NCI-H69 (cell line): ENCODE measurements at places on chromosomes 16 and 17.

- no peak for DNase-seq
These were observed 394 bp upstream of the PRM3 start for GRCh38 chr16:11273721-11274324.

- no peak for DNase-seq
These were observed 3.7 kb downstream of the CRISPLD2 start for GRCh38 chr16:84823484-84823883.

DNA sequence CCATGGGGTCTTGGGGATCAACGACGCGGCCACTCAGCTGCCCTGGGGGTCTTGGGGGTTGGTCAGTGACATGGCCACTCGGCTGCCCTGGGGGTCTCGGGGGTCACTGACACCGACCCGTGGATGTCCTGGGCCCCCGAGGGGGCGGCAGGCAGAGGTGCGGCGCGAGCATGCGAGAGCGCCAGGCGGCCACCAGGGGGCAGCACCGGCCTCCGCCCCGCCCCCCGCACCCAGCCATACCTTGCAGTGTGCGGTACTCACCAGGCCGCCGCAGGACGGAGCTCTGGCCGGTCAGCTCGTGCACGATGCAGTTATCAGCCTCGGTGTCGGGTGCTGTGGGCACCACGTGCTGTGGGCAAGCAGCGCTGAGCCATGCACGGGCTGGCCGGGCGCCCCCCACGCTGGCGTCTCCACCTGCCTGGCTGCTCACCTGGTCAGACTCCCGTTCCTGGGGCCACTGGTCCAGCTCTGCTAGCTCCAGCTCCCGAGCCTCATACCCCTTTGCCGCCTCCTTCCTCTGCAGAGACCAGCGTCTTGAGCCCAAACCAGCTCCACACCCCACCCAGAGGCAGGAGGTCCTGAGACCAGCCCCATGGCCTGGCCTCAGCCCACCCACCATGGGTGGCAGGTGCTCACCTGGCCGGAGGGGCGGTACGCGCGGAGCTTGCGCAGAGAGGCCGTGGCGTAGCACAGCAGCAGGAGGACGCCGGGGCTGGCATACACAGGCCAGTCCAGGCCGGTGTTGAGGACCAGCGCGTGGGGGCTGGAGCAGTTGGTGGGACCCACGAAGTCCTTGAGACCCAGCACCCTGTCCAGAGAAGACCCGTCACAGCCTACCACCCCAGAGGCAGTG lies 31.2 kb downstream of the CTU2 start:
- DNase-seq: peak; percentile 81

GRCh38 chr17:65104973-65105372 lies 32.2 kb upstream of the RGS9 start:
- DNase-seq: no peak

DNA sequence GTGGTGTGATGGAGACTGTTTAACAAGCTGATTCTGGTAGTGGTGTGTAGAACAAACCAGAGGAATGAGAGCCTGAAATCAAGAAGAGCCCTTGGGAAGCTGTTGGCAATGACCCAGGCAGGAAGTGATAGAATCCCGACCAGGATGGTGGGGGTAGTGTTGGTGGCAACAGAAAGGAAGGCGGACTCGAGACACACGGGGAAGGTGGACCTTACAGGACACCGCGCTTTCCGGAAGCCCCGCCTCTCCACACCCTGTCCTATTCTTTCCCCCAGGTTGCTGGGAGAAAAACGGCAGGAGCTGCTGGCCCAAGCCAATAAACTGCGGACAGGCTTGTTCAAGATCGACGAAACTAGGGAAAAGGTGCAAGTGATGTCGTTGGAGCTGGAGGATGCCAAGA lies 30.0 kb upstream of the KDM6B start:
- DNase-seq: no peak

- no peak for DNase-seq
These were observed 11.2 kb downstream of the COL1A1 start for GRCh38 chr17:50190293-50190602.

GRCh38 chr16:61900482-61900881 lies 135.8 kb downstream of the CDH8 start:
- no peak for DNase-seq

- DNase-seq: no peak
These were observed 74.7 kb downstream of the TBC1D16 start for GRCh38 chr17:79960788-79961522.

DNA sequence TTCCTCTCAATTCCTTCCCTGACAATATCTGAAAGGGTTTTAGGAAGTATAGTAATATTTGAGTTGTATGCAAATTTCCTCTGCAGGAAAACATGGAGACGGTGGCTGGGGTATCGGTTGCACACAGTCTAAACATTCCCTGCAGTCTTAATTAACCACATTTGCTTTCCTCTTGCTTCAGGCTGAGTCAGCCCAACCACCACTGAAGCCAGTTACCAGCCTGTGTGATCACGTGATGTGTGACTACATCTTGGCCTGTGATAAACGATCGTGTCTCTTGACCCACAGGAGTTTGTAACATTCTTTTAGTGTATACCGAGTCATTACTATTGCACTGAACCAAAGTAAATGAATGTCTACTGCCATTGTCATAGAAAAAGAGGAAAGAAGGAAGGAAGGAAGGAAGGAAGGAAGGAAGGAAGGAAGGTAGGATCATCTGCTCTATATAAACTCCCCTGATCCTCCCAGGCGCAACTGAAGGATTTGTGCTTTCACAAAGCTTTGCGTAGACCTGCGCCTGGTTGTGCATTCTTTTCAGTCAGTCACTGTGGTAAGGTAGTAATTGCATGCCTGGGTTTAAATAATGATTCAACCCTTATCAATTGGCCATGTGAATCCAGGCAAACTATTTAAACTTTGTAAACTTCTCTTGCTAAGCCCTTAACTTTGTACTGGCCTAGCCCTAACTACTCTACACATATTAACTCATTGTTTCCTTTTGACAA lies 280.6 kb upstream of the SALL1 start:
- peak; percentile 33 for DNase-seq

GRCh38 chr16:30096105-30096861 lies at the start of gene YPEL3:
Gene YPEL3 (minus strand): TSS chr16:30096213. CDS start chr16:30095482, 731 bp downstream.
- peak; percentile 98 for DNase-seq

DNA sequence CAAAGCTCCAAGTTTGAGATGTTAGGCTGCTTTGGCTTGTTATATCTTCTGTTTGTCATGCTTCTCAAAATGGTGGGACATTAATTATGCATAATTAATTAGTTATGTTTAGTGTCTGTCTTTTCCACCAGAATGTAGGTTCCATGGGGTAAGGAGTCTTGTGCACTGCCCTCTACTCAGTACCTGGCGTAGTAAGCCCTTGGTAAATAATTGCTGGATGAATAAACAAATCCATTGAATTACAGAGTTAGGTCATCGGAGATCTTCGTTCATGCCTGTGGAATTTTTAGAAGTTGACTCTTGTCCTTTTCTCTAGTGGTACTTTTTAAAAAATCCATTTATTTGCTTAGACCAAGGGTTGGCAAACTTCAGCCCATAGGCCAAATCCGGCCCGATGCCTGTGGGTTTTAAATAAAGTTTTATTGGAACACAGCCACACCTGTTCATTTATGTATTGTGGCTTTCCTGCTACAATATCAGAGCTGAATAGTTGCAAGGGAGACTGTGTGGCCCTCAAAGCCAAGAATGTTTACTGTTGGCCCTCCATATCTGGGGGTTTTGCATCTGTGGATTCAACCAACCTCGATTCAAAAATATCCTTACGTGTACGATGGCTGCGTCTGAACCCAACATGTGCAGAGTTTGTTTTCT lies 524.8 kb upstream of the EEF2KMT start:
- DNase-seq: no peak

GRCh38 chr17:17907469-17907868 lies 64.7 kb downstream of the TOM1L2 start:
- peak; percentile 61 for DNase-seq

GRCh38 chr17:77400445-77400870 lies 259.7 kb downstream of the SEC14L1 start:
- peak; percentile 75 for DNase-seq

DNA sequence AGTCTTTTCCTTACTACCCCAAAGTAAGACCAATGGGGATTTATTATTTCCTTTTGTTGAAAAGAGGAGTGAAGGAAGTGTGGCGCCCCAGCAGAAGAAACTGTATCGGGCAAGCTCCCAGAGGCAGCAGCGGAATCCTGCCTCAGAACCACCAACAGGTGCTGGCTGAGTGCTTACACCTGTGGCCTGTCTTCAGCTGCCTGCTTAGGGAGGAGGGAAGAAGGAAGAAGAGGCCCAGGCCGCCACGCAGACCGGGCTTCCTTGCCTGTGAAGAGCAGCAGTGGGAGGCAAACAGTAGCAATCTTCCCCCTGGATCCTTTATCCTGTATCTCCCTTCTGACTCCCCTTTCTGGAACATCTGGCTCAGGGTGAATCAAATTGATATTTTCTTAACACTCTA lies 134.7 kb downstream of the AATF start:
- DNase-seq: no peak

- peak; percentile 3 for DNase-seq
These were observed 14.0 kb downstream of the VPS53 start for GRCh38 chr17:700504-701094.

DNA sequence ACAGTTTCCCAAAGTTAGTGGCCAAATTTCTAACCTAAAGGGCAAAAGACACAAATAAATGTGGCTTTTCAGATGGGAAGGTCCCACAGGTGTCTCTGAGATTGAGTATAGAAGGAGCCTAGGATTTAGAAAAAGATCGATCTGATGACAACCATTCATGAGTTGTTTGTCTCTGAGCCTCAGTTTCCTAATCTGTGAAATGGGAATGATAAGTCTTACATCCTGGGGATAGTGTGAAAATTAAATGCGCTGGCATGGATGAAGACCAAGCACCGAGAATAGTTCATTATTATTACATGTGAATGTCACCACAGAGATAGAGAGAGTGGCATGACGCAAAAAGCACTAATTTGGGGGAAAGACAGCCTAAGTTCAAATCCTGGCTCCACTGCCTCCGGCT lies 7.2 kb downstream of the CDH5 start:
- DNase-seq: no peak

- DNase-seq: no peak
These were observed 70.3 kb downstream of the YPEL2 start for GRCh38 chr17:59401725-59402124.

DNA sequence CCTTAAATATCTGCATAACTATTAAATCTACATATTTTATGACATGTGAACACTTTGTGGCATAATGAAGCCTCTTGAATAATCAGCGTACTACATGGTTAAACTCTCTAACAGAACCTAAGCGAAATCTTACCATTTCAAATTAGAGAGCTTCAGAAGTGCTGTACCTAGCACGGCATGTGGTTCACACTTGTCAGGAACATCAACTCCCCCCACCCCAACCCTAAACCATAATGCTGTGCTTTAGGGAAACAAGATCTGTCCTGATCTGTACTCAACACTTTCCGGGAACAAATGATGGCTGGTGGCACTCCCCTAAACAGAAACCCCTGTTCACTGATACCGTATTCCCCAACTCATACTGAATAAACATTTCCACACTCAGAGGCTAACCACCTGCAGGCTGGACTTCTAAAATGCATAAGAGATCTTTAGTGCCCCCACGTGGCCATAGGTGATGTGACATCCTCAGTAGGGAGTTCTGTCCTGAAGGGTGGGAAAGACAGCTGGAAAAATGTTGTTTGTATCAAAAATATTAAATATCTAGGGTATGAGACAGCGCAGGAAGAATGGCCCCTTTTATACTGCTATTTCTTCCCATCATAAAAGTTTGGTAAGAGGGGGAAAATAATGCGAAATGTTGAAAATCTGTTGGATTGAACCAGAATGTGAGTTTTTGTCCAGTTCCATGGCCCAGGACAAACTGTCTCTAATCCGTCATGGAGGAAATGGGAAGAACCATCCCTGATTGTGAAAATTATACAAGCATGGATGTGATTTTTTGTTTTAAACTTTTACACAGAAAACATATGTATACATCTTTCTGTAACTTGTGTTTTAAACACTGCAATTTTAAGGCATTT lies 88.6 kb downstream of the USP31 start:
- peak; percentile 85 for DNase-seq

GRCh38 chr16:2902337-2903130 lies 9.2 kb upstream of the FLYWCH1 start:
- no peak for DNase-seq

- peak; percentile 99 for DNase-seq
These were observed 173.3 kb upstream of the CACNG5 start for GRCh38 chr17:66661411-66662256.

GRCh38 chr17:4180791-4181190 lies 37.8 kb downstream of the CYB5D2 start:
- no peak for DNase-seq

DNA sequence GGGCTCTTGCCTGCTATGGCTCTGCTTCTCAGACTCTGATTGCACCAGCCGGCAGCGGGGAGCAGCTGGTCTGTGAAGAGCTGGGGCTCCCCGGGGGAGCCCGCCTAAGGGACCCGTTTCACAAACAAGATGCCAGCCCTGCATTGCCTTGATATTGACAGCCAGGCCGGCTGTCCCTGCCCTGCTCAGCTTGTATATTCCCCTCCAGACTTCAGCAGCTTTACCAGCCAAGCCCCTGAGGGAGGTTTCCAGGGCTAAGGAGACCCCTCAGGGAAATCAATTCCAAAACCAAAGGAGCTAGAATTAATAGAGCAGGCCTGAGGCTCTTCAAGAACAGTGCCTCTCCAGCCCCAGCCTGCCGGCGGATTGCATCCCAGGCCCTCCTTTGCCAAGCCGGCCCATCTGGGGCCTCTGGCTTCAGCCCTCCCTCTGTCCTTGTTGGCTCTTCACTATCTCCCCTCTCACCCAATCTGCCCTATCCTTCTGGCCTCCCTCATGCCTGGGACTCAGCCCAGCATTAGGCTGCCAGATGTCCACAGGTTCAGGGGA lies 5.7 kb downstream of the CALB2 start:
- DNase-seq: no peak

DNA sequence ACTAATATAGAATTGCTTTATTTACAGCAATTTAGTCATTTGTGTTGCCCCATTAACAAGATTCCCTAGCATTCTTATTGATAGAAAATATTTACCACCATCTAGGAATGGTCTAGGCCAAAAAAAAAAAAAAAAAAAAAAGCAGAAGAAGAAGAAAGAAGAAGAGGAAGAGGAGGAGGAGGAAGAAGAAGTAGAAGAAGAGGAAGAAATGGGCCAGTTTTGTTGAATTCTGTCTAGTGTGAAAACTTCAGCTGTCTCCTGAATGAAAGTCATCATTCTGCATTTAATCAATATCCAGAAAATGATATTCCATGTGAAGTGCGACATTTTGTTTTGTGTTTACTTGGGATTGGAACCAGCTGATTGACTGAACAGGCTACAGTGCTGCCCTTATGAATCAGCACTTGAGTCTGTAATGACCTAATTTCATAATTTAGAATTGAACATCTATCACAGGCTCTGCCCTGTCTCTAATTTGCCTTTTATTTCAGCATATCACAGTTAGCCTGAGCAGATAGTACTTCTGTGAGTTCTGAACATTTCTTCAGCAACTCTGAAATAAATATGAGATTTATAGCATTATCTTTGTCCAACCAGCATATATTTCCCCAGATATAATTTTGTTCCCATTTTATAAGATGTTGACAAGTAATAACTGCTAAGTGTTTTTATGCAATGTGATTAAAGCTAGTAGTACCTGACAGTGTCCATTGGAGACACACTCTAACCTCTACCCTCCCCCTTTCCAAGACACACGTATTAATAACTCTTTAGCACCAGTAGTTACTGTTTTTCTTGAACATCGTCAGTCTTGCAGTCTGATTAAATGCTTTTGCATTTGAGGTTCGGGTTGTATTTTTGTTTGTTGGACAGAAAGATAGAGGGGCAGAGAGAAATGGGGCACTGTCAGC lies 5.9 kb downstream of the ANKFN1 start:
- DNase-seq: peak; percentile 47

GRCh38 chr17:50891577-50891989 lies 25.4 kb upstream of the TOB1 start:
- no peak for DNase-seq
